Glomerular endothelial cell (primary cell): ENCODE measurements at places on chromosomes 7 and 10. TPM values are rescaled to one million over a fixed set of nuclear protein-coding genes. Genes with fewer than 3 reads are reported as not detected.

The STAM gene
- 22.2 and 23.3 TPM in 2 replicates for total RNA-seq

The RNLS gene
- total RNA-seq, result 1.5 and 5.9 TPM in 2 replicates

The NUTM2B gene
- total RNA-seq, result 0.34 and 0.99 TPM in 2 replicates

The PNLIPRP2 gene
- not detected in 2 replicates for total RNA-seq

The TMEM229A gene
- not detected in 2 replicates for total RNA-seq

The OR2A5 gene
- total RNA-seq, result not detected in 2 replicates

The PCDH15 gene
- total RNA-seq, result not detected in 2 replicates

The TAS2R41 gene
- not detected in 2 replicates for total RNA-seq

The COBL gene
- total RNA-seq, result not detected in 2 replicates

The GPRIN2 gene
- 0.10 and 0.41 TPM in 2 replicates for total RNA-seq
